Ureter (tissue), 1 donor: ENCODE measurements at places on chromosomes 5 and 9. TPM values are rescaled to one million over a fixed set of nuclear protein-coding genes. Genes with fewer than 3 reads are reported as not detected.

Gene CCL27
- total RNA-seq: 0.68 TPM

Gene PHF24
- total RNA-seq: 1.7 TPM

GRCh38 chr5:99453196-99453595 lies 524.4 kb upstream of the CHD1 start:
- DNase-seq: no peak

- DNase-seq: no peak
Observed at GRCh38 chr9:73180403-73180802, 28.7 kb downstream of the ANXA1 start.

- DNase-seq: no peak
Observed at GRCh38 chr5:157283434-157283833, 17.5 kb downstream of the CYFIP2 start.

DNA sequence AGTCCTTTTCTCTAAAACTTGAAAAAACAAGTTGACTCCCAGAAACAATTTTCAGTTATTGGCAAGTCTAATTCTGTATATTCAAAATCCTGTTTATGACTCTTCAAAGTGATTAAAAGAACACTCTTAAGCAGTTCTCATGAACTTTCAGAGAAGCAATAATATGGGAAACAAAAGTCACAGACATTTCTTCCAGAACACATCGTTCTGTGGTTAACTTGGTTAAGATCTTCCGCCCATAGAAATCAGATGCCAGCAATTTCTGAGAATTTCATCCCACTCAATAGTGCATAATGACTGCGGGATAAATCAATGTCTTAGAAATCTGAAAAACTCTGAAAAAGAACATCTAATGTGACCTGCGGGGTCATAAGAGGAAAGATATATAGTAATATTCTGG lies 300.5 kb downstream of the COX7C start:
- DNase-seq: no peak

- DNase-seq: no peak
Observed at GRCh38 chr5:69029292-69029691, 64.5 kb upstream of the SLC30A5 start.

DNA sequence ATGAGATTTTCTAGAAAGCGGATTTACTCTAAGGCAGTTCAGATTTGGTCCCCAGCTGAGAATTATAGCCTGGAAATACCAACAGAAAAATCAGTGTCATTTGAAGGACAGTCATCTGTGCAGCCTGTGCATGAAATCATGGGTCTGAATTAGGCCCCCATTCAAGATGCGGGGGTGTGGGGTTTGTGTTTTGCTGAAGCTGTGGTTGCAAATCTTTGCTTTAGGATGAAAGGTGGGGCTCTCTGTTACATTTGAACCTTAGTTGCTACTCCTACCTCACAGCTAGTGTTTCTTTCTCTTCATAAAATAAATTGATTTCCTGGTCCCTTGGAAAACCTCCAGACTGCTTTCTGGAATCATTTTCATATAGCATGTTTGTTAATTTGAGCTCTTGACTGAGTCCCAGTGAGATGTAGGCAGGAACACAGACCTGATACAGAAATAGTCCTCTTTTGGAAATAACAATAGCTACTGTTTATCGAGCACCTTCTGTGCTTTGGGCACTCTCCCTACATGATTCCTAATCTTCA lies 4.8 kb upstream of the ABL1 start:
- no peak for DNase-seq

- DNase-seq: no peak
Observed at GRCh38 chr5:64260756-64261155, 95.1 kb downstream of the RNF180 start.
